ENCODE measurements at places on chromosomes 3 and 15.

DNA sequence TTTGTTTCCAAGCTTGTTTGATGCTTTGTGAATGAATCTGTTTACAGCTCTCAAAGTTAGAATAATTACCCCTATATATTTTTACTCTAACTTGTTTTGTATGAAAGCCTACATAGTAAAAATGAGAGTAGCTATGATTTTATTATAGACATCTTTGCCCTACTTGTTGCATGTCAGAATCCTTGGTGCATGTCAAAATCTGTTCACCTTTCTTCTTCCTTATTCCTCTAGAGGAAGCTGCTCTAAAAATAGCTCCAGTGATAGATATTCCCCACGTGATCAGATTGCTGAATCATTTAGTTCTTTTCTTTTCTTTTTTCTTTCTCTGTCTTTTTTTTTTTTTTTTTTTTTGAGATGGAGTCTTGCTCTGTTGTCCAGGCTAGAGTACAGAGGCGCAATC is 39.8 kb downstream of the LRRC49 start:
- no peak for DNase-seq

- DNase-seq: no peak
Observed at GRCh38 chr3:30309961-30310954, 296.1 kb upstream of the TGFBR2 start.

DNA sequence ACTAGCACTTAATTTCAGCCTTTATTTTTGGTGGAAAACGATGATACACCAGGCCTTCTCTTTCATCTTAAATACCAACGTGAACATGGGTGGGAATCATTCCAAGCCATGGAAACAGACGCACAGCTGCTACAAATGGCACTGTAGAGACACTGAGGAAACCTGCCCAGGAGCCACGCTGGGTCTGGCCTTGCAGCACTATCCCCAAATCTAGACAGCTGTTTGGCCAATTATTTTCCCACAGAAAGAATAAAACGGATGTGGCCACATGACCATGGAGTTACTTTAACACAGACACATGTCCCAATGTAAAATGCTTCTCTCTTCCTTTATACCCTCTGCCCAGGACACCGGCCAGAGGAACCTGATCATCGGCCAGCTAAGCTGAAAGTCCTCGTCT is 83.6 kb upstream of the OCA2 start:
- no peak for DNase-seq

- no peak for DNase-seq
Observed at GRCh38 chr3:42023380-42023779, 61.5 kb upstream of the ULK4 start.

- no peak for DNase-seq
Observed at GRCh38 chr3:17979911-17980310, 237.5 kb upstream of the TBC1D5 start.

Measured in amygdala (tissue), 56 donors.